ENCODE measurements at places on chromosomes 4 and X.

- peak; percentile 95 for DNase-seq
These were observed 20.2 kb upstream of the RASGEF1B start for GRCh38 chr4:81491943-81492342.

GRCh38 chr4:123418351-123418931 lies 21.8 kb downstream of the SPRY1 start:
- DNase-seq: no peak

DNA sequence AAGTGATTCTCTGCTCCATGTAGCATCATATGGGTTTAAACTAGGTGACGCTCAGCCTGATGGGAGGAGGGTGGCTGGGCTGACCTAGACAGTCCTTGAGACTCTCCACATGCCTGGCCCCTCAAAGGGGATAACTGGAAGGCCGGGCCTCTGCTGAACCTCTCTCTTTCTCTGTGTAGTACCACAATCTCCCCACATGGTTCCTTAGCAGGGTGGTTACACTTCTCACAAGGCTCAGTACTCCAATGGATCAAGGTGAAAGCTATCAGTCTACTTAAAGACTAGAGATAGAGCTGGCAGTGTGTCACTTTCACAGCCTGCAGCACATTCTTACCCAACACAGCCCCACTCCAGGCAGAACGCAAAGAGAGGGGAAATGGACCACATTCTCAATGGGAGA lies 80.4 kb downstream of the LDB2 start:
- DNase-seq: no peak

DNA sequence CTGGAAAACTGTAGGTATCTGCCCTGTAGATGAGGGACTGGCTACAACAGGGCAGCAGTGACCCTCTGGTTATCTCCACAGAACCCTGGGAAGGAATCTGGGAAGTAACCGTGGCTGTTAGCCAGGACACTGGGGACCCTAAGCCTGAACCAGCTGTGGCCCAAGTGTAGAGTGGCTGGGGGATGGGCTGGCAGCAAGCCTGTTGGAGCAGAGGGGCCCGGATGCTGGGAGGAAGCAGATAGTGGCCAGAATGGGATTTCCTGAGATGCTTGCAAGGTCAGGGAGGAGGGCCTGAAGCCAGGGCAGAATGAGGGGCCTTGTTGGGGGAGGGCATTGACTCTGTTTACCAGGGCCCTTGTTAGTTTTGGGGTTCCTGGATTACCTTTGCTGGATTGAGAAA lies 161.0 kb upstream of the EOLA2 start:
- DNase-seq: peak; percentile 33
